ENCODE measurements at places on chromosomes 4 and X.
A peak's percentile ranks its signal among the peaks of the same experiment; 100 is the strongest.

DNA sequence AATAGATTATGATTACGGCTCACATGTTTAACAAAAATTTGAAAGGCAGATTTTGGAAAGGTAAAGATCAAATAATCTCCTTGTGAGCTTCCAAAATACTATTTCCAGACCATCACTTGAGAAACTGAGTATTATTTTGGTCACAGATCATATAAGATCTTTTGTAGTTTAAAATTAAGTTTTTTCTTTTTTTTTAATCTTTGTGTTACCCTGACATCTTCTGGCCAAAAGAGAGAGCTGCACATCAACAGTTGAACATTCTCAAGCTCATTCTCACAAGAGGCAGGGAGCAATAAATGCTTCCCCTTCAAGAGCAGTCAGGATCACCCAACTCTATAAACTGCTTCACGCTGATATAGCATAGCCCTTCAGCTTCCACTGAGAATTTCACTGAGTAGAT, 15.9 kb downstream of the TMEM192 start:
- DNase-seq, result peak; percentile 13

DNA sequence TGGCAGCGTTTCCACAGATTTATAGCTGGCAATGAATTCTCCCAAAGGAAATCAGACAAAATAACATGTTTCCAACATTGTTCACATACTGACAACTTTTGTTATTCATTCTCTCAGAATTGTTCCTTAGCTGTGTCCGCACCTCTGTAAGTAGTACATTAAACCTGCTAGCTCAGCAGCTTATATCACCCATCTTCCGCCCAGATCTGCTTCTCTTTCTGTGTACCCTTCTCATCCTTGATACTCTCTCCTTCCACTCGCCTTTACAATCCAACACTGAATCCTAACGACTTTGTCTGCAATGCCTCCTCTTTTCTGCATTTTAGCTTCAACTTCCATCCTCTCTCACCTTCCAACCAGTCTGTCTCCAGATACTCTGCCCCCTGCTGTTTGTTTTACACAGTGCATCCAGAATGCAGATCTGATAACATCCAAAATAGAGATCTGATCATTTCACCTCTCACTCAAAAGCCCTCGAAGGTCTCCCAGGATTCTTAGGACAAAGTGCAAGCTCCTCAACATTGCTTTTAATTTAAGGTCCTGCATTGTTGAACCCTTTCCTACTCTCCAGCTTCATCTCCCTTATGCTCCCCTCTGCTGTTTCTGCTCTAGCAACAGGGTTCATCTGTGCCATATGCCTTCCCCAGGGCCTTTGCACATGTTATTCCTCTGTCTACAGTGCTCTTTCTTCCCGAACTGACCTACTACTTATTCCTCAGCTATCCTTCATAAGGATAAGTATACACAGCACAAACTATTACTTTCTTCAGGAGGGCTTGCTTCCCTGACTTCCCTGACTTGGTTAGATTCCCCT, 67.3 kb upstream of the VBP1 start:
- DNase-seq, result peak; percentile 55

GRCh38 chr4:152572417-152573086, 36.7 kb upstream of the FBXW7 start:
- DNase-seq, result peak; percentile 35

GRCh38 chrX:93420525-93421082, 252.8 kb downstream of the NAP1L3 start:
- DNase-seq, result no peak

DNA sequence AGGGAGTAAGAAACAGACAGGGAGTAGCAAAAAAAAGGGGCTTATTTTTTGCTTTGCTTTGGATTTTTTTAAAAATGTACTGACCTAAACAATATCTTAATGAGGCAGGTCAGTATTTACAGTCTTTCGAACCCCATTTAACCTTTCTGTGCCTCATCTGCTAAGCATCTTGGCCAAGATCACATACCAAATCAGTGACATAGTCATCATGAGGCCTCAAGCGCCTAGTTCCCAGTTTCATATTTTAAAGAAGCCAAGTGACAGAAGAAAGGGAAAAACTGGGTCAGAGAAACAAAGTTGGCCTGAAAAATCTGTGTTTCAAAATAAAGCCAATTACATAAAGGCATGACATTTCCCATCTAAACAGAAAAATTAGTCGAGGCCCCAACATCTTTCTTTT, 94.6 kb upstream of the WDR44 start:
- DNase-seq, result no peak

DNA sequence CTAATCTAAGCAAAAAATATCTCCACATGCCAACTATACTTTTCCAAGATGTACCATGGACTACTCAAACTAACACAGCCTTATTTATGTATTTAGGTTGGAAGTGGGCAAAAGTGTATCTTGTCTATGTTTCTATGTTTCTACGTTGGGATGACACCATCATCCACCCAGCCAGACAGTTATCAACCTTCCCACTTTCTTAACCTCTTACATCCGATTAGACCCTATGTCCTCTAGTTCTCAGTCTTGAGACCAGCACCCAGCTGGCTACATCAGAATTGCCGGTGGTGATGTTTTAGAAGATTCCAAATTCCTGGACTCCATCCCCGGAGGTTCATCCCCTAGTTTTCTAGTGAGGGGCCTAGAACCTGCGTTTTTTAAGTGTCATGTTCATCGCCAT, 1.0 kb upstream of the AASDH start:
- DNase-seq, result no peak

- no peak for DNase-seq
Measured at GRCh38 chrX:52277666-52278065, 91.2 kb upstream of the XAGE2 start.

DNA sequence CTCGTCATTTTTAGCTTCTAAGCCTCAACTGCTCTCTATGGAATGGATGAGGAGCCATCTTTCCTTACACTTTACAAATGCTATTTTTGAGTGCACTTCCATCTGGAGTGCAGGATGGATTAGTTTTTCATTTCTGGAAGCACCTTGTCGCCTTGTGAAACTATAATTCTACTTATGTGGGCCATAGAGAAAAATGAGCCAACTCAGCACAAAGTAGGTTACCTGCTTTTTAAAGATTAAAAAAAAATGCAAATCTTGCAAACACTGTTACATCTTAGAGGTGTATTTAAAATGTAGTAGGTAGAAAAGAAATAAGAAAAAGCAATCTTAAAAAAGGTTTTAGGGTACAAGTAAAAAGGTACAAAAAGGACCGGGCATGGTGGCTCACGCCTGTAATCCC, 10.9 kb downstream of the BOD1L1 start:
- no peak for DNase-seq

DNA sequence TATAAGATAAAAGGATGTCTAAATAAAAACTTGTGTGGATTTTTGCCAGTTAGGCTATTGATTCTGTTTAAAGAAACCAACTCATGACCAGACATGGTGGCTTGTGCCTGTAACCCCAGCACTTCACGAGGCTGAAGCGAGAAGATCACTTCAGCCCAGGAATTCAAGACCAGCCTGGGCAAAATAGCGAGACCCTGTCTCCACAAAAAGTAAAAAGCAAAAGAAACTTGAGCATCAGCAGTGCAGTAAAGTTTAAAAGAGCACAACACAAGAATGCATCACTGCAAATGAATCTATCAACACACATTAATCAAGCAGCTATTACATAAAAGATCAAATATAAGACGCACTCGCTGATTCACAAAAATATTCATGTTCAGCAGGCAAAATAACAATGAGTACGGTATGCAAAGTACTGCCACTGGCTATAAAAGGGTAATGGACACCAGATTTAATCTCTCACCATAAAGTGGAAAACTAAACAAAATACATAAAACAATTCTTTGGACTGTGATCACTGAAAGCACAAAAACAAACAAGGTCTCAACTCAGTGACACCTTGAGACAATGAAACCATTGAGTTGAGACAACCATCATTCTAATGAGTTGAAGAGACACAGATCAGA, 41.3 kb downstream of the LRBA start:
- DNase-seq, result no peak

DNA sequence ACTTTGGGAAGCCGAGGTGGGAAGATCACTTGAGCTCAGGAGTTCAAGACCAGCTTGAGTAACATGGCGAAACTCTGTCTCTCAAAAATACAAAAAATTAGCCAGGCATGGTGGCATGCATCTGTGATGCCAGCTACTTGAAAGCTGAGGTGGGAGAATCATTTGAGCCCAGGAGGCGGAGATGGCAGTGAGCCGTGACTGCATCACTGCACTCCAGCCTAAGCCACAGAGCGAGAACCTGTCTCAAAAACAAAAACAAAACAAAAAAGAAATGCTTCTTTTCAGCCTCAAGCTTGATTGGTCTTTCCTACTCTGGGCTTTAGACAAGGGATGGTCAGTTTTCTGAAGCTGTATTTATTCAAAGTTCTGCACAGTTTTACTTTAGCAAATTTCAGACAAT, 15.8 kb upstream of the DHRSX start:
- DNase-seq, result no peak

DNA sequence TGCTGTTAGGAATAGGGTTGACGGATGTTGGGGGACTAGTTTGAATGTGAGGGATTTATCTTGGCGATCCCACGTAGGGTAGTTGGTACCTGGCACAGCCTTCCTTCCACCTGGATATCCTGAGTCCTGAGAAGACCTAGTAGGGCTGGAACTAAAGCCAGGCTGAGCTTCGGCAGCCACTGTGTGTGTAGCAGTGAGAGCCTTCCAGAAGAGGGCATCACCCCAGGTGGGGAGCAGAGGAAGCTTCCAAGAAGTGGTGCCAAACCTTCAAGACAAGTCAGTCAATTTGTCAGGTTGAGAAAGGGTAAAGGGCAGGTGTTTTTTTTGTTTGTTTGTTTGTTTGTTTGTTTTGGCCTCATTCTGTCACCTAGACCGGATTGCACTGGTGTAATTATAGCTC, 1.2 kb upstream of the FGFBP2 start:
- no peak for DNase-seq

GRCh38 chr4:48491514-48492176, 1.6 kb downstream of the ZAR1 start:
- no peak for DNase-seq

DNA sequence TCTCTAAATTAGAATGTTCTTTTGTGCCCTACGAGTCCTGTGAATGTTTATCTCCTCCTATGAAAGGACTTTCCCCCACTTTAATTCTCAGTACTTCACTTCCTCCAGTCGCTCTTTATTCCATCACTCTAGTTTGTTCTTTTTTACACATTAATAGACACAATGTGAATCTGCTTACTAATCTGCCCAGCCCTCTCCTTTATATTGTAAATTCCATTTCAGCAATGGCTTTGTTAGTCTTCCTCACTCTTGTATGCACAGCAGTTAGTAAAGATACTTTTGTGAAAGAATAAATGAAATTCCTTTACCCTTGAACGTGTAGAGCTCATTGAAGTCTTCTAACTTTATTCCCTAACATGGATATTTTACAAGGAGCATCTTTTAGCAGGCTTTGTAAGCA, 255.3 kb downstream of the GALNTL6 start:
- no peak for DNase-seq

DNA sequence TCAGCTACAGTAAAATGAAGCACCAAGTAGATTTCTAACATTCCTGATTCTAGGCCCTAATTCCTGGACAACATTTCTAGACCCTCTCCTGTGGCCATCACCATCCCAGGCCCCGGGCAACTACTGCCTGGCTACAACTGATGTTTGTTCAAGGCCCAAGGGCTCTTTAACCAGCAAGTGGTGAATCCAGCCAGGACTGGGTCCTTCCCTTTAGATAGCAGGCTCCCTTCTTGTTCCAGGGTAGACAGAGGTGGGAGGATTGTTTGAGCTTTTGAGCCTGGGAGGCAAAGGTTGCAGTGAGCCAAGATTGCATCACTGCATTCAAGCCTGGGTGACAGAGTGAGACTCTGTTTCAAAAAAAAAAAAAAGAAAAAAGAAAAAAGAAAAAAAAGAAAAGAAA, 12.7 kb upstream of the AADAT start:
- no peak for DNase-seq

DNA sequence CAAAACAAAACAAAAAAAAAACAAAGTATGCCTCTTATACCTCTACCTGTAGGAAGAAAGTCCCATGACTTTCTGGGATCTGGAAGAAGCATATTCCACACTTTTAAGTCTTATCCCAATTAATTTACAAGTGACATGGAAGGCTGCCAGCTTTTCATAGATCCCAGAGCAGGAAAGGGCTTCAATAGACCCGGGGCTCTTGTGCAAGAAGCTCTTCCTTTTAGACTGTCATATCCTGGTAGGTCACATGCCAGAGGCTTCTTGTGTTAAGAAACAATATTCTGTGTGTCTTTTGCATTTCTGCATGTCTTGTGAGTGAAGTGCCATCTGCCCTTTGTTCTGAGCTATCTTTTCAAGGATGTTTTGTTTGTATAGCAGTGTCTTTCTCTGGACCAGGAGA, 84.4 kb upstream of the PHOX2B start:
- peak; percentile 60 for DNase-seq

GRCh38 chr4:5142726-5143125, 91.4 kb downstream of the STK32B start:
- peak; percentile 63 for DNase-seq

- DNase-seq, result no peak
Measured at GRCh38 chr4:59805176-59805575, 1395.0 kb upstream of the ADGRL3 start.

GRCh38 chrX:16719334-16720084, at the start of gene SYAP1:
Gene SYAP1 (plus strand): TSS chrX:16719612. CDS start chrX:16719725, 113 bp downstream.
- peak; percentile 96 for DNase-seq

- no peak for DNase-seq
Measured at GRCh38 chrX:71439896-71440295, 73.7 kb downstream of the TAF1 start.

- no peak for DNase-seq
Measured at GRCh38 chr4:26589705-26590104, 5.8 kb downstream of the TBC1D19 start.

DNA sequence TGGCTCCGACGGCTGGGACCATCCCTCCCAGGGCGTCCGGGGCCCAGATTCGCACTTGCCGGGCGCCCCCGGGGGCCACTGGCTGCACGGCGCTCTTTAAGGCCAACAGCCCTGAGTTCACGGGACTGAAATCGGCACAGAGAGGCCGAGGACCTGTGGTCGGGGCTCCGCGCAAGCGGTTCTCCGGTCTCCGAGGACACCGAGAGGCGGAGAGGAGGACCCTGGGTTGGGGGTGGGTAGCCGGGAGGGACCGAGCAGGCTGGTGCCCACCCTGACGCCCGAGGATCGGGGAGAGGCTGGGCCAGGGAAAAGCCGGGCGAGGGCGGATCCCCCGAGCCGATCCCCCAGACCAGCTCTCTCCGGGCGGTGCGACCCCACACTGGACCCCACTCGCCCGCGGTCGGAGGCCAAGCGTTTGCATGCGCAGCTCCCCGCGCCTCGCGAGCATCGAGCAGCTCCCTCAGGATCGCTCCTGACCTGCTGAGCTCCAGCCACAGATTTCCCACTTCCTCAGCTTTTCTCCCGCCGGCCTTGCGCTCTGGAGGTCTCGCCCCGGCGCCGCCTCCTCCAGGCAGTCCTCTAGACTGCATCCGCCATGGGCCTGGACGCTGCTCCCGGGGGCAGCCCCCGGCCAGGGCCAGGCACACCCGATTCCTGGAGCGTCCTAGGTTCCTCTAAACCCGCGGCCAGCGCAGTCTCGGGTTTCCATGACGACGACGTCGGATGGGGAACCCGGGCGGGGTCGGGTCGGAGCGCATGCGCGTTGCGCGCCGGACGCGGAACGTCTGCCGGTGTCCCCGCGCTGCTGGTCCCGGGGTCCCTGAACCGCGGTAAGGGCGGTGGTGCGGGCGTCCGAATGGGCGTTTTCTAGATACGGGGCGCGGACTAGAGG, 17.6 kb upstream of the NAT8L start:
- DNase-seq, result peak; percentile 98
